ENCODE measurements at places on chromosomes 4 and X.

DNA sequence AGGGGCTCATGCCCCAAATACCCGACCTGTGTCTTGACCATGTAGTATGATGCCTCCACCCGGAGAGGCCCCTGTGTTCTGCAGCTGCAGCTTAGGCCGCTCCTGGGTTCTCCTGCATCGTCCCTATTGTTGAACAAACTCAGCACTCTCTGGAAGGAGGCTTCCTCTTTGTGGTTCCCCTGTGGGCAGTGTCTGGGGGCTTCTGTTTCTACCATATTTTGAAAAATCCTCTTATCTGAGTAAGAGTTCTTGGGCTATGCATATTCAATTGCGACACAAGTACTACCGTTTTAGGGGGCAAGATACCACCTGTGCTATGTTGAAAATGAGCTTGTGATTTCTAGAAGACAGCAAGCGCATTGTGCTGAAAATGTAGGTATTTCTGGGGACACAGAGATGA is 276.6 kb downstream of the DHRSX start:
- DNase-seq, result no peak

DNA sequence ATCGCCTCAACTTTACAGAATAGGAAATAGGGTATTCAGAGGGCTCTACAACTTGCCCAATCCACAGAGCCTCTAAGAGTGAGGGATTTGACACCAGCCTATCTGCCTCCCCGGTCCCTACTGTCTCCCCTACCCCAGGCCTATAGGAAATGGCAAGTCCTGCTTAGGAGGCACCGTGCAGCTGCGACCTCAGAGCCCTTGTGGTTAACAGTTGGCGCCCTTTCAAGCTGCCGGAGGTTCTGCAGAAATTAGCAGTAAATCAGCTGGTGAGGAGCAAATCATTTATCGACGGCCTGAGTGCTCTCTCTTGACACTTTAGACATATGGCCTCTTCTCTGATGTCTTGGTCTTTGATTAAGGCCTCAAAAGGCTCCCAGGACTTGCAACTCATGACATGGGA is 96.9 kb downstream of the CLNK start:
- DNase-seq, result peak; percentile 9

- no peak for DNase-seq
Observed at GRCh38 chrX:141175786-141176185, 1.1 kb downstream of the LDOC1 start.

DNA sequence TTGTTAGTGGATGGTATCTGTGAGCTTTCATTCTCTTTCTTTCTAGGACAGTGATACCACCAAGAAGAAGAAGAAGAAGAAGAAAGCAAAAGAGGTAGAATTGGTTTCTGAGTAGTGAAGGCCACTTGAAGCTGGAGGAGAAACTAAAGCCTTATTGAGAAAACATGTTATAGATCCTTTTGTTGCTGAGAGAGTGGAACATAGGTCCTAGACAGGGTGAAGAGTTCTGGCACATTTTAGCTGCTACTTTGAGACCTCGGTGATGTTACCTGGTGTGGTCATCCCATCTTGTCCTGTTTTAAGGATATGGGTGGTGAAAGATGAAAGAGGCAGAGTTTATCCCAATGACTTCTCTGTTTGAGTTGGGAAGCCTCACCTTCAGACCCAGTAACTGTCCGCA is 14.1 kb downstream of the DKC1 start:
- no peak for DNase-seq

DNA sequence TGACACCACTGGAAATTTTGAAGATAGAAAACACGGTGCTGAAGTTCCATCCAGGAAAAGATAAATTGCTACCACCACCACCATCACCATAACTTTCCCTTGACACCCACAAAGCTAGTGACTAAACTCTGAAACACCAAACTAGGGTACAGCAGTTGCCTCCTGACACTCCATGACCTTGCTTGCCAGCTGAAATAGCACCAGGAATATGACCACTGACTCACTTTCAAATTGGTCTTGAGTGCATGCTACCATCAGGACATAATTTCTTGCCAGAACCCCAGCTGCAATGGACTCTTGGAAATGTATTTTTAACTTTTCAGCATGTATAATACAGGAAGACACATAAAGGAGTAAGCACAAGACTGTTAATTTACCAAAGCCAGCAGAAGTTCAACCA is 283.3 kb downstream of the CENPC start:
- DNase-seq, result no peak

DNA sequence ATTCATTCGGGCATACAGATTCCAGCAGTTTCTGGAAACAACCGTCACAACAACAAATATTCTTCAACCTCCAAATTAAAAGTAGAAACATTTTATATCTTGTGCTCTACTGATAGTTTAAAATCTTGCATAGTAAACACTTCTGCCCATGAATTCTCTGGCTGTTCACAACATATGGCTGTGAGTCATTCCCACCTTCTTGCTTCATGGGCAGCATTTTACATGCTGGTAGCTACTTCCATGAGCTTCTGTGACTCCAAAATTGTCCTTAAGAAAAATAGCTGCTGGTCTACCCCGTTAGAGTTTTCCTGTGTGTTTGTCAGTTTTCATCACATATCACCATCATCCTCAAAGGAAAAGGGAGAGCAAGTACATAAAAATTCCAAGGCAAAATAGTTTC is 22.7 kb downstream of the PNPLA4 start:
- DNase-seq, result no peak

- DNase-seq, result no peak
Observed at GRCh38 chrX:122363112-122363795, 820.8 kb upstream of the GRIA3 start.

DNA sequence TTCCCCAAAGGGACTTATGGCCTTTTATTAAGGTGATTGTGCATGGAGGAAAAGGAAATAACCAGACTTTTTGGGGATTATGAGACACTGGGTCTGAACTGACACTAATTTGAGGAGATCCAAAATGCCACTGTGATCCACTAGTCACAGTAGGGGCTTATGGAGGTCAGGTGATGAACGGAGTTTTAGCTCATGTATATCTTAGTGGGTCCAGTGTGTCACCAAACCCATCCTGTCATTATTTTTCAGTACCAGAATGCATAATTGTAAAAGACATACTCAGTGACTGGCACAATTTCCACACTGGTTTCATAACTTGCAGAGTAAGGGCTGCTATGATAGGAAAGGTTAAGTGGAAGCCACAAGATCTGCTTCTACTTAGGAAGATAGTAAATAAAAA is 131.3 kb downstream of the RTL3 start:
- no peak for DNase-seq

DNA sequence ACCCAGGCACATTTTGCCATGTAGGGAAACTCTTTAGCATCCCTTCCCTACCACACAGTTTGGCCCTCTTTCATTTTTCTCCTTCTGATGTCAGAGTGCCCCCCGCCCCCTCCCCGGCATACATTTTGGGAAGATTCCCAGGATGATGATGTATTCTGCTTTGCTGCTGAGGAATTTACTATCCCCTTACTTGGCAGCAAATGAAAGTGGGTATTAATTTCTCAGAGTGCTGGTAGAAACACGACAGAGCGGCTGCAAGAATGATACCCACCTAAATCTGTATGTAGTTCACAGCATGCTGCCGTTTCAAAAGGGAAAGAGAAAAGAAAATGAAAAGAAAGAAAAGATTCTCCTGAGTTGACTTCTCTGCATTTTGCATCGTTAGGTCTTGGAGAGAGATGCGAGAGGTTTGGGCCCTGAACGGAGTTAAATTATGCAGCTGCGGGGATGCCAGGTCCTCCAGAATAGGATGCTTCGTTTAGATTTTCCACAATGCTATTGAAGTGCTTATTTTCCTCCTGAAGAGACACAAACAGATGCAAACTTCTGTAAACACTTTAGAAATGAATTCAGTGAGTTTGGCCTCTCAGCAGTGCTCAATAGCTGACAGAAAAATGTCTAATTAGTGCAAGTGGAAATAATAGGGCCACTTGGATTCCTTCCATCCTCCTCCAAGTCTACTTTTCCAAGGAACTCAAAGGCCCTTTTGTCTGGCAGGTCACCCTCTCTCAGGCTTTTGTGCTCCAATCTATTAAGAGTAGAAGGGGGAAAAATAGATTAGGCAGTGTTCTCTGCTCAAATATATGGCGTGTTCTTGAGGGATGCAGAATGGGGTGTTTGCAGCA is 106.2 kb downstream of the ALPK1 start:
- no peak for DNase-seq

GRCh38 chr4:183936047-183936446 is 30.9 kb downstream of the STOX2 start:
- no peak for DNase-seq

- DNase-seq, result no peak
Observed at GRCh38 chr4:168981460-168981859, 28.6 kb downstream of the CBR4 start.

DNA sequence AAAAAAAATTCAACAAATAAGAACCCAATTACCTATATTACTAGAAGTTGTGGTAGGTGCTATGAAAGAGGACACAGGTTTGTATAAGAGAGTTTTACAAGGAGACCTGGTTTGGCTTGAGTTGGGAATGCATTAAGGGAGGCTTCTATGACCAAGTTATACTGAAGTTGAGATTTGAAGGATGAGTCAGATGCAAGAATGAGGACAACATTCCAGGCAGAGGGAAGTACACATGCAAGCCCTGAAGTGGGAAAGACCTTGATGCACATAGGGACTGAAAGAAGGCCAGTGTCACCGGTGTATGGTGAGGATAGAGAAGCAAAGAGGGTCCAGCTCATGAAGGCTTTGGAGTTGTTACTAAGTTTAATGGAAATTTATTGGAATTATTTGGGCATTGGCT is 52.2 kb downstream of the ANK2 start:
- no peak for DNase-seq

DNA sequence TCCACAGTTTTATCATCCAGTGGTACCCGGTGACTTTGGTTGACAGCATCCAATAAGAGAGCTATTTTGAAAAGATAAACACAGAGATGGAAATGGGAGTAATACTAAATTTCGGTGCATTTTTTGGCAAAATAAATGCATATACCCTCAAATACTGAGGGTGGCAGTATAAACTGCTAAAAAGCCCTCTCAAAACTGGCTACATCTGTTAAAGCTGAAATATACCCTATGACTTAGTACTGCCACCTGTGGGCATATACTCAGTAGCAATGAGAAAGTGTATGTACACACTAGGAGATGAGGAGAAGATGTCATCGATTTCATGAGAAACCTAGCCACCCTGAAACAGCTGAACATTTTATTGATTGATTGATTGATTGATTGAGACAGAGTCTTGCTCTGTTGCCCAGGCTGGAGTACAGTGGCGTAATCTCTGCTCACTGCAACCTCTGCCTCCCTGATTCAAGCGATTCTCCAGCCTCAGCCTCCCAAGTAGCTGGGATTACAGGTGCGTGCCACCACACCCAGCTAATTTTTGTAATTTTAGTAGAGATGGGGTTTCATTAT is 12.2 kb upstream of the TMEM128 start:
- DNase-seq, result no peak

DNA sequence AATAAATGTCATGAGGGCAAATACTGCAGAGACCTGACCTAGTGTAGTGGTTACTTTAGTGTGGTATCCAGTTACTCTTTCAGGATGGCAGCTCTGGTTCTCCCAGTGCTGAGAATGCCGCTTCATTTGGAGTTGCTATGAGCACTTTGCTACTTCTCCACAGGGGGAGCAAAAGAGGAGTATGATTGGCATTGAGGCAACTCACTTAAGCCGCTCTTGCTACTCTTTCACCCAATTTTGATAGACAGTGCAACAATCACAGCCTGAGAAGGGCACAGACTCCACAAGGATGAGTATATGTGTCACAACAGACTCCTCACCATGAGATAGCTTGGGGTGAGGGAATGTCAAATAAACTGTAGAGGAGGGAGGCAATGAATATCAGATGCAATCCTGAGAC is 81.2 kb downstream of the NPY1R start:
- DNase-seq, result no peak

DNA sequence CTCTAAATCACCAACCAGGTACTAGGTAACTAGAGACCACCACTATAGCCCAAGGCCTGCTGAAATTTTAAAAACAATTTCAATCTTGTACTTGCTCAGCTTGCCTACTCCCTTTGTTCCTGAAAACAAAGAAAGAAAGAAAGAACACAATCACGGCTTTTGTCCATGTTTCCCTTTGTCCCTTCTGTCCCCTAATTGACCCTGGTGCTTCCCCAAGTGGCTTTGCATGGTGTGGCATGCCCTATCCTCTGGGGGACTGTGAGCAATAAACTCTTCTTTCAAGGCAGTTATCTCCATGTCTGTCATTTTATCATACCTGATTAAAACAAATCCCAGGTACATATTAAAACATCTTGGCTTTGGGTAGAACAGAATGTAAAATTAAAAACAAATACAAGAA is 94.8 kb downstream of the ARSJ start:
- DNase-seq, result no peak

DNA sequence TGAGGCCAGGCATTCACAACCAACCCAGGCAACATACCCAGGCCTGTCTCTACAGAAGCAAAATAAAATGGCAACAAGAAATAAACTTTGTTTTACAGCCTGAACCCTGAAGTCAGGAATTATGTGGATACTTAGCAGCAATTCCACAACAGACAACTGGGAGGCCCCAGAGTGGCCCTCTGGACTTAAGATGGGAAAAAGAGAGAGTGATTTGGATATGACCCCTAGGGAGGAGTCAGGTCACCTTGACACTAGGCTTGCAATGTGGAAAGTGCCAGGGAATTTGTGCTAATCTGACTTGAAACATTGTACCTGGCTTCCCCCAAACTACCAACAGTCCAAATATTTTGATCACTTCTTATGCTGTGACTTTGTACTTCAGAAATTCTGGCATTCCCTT is 193.1 kb downstream of the PARM1 start:
- DNase-seq, result no peak

GRCh38 chr4:54050214-54050904 is 14.0 kb downstream of the CHIC2 start:
- no peak for DNase-seq

DNA sequence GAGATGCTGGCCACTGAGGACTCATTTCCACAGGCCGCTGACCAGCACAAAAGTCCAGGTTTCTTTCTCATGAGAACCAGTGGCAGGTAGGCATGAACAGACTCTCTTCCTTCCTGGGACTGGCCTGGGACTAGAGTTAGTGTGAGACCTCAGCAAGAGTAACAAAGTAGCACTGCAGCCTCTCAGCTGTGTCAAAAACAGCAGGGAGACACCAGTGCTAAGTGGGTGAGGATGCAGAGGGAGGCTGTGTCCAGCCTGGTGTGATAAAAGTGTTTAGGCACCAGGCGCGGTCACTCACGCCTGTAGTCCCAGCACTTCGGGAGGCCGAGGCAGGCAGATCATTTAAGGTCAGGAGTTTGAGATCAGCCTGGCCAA is 42.9 kb downstream of the TRIM2 start:
- DNase-seq, result no peak

DNA sequence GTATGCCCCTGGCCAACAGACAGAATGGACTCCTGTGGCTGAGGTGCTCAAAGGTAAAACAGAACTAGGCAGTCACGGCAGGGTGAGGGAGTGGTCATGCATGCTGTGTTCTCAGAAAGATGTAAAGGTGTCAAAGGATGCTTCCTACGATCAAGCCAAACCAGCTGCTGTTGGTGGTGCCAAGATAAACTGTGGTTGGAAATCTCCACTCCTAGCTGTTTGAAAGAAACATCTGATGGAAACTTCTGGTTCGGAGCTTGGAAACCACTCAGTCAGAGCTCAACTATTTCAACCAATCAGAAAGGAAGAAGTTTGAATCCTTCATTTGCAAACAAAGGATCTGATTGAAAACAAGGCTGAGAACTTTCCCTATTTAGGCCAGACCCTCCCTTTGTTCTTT is 68.5 kb upstream of the DDX60 start:
- DNase-seq, result no peak

- no peak for DNase-seq
Observed at GRCh38 chrX:100685997-100686305, 42.0 kb downstream of the SRPX2 start.

- no peak for DNase-seq
Observed at GRCh38 chr4:171516694-171517093, 296.5 kb upstream of the GALNTL6 start.
